ENCODE measurements at places on chromosomes 16 and 17.

DNA sequence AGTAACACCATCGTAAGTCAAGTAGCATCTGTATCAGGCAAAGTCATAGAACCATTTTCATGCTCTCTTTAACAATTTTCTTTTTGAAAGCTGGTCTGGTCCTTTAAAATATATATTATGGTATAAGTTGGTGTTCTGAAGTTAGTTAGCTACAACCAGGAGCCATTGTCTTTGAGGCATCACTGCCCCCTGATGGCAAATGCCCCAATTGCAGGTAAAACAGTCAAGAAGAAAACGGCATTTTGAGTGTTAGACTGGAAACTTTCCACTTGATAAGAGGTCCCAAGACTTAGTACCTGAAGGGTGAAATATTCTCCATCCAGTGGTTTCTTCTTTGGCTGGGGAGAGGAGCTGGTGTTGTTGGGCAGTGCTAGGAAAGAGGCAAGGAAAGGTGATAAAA, 14.1 kb downstream of the TP53 start:
- peak; percentile 83 for DNase-seq

DNA sequence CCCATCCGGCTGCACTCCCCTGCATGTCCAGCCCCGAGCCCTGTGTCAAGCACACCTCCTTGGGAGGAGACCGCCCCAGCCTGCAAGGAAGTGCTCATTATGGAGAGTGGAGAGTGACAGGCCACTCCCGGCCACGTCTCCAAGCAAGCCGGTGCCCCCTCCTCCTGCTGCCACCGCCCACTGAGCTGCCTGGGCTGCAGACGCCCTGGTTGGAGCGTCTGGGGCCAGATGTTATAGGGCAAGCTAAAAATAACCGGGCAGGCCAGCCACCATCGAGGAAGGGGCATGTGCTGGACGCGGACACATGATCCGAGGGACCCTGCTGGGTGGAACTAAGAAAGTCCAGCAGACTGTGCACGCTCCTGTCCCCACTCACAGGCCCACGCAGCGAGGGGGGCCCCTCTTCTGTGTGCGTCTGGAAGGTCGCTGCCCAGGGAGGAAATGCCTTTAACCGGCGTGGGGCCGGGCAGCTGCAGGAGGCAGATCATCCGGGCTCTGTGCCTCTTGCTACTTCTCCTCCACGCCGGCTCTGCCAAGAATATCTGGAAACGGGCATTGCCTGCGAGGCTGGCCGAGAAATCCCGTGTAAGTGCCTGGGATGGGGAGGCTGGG, at the start of gene WFDC1:
Gene WFDC1, plus strand, starts transcription at position 348 of the 612 bp plus-strand sequence. Its CDS starts 94 bp downstream, at position 442.
- DNase-seq: no peak

- no peak for DNase-seq
Observed at GRCh38 chr17:4509401-4509800, 10.7 kb downstream of the SPNS2 start.

DNA sequence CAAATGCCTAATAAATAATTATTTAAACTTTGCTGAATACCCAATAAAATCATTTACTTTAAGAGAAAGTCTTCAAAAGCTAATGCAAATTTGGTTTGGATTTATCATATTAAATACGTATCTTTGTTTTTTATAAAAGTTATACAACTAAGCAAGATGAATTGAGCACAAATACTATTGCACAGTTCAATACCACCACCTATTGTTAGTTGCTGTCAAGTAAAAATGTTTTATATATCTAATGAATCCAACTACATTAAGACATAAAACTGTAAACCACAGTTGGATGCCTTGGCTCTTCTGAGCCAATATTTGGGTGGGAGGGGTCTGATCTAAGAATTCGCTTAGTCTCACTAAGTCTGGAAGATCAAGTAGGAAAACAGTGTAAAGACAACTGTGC, 7.7 kb downstream of the FBXL20 start:
- DNase-seq: no peak

- DNase-seq: peak; percentile 37
Observed at GRCh38 chr17:47286198-47286914, 32.7 kb downstream of the ITGB3 start.

DNA sequence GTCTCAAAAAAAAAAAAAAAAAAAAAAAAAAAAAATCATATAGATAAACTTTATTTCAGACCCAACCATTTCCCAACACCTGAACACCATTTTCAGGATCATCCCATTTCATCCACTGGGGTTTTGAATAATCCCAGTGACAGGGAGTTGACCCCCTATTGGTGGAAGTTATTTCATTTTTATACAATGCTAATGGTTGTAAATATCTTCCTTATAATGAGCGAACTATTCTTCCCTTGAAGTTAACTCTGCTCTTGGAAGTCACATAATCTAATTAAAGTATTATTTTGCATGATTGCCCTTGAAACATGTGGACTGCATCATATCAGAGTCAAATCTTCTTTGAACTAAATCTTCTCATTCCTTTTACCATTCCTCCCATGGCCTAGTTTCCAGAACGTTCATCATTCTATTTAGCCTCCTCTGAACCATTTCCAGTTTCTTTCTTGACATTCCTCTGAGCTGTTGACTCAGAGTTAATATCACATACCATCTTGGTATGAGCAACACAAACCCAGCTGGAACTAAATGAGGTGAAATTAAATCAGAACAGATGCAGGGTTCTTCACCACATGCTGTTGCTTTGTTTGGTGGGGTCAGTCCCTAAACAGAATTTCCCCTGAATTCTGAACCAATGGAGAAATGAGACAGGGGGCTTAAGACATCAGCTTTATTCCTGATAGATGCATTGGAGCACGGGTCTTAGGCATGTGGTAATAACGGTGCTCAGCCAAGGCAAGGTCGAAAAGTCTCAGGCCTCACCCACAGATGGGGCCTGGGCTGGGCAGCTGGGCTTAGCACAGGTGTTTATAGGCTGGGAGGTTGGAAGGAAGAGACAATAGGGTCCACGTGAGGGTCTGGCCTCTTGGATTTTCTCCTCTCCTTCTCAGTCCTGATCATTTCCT, 8.9 kb downstream of the HSD17B2 start:
- DNase-seq: no peak

DNA sequence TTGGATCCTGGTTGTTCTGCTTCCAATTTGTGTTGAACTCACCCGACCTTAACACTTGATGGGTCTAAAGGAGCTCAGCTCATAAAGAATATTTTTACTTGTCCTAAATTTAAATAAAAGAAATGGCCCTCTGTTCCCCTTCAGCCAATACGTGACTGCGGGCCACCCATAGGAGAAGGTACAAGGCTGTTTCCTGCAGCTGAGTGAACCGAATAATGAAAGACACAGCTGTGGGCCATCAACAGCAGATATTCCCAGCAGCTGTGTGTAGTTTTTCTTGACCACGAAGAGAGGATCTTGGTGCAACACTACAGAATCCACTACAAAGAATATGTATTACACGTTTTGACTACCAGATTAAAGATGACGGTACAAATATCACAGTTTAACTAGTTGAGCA, 1431.6 kb downstream of the CDH11 start:
- DNase-seq: no peak

- no peak for DNase-seq
Observed at GRCh38 chr17:80220736-80221215, 549 bp downstream of the SLC26A11 start.

- no peak for DNase-seq
Observed at GRCh38 chr17:3801792-3802191, 804 bp upstream of the ITGAE start.

- no peak for DNase-seq
Observed at GRCh38 chr17:71395901-71396300, 724.9 kb upstream of the SOX9 start.

DNA sequence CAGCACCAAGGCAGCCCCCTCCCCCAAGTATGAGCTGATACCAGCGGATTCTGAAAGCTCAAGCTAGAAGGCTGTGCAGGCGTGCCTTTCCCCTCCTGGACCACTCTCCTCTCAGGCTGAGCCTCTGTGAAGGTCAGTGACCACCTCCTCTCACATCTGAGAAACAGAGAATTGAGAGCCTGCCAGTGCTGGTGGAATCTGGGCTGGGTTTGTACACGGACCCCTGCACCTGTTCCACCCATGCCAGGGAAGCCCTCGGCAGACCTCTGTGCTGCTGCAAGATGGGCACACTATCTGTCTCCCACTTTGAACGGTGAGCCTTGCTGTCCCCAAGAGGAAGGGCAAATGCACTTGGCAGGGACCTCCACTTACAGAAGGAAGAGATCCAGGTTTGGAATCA, 54.7 kb upstream of the SDK2 start:
- no peak for DNase-seq

- DNase-seq: no peak
Observed at GRCh38 chr16:87603684-87604633, 1.7 kb downstream of the JPH3 start.

GRCh38 chr17:18280766-18281371, 20.4 kb downstream of the MIEF2 start:
- DNase-seq: no peak

DNA sequence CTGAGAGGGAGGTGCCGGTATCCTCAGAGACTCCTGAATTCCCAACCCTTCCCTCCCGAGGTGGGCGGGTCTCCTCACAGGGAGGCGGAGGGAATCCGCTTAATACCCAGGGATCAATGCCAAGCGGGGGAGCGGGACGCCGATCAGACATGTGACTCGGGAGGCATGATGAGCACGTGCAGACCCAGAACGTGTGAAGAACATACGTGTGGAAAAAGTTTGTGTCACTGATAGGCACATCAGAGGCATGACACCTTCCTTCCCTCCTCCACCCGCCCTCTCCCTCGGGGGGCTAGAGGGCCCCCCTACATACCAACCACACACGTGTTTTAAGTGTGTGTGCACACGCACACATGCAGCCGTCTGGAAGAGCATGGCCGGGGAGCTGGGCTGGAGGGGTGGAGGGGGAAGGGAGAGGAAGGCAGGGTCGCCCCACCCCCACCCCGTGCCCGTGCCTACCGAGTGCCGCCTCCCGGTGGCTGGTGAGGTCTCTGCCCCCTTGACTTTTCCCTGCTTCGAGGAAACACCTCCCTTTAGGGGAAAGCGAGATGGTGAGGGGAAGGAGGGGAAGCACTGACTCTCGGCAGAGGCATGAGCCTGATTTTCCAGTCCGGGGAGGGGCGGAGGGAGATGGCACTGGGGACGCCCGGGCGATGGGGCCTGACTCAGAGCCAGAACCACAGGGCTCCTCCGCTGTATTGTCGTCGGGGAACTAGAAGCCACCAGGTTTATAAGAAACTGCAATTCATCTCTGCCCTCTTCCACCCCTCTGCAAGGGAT, 12.1 kb upstream of the TBX21 start:
- no peak for DNase-seq

DNA sequence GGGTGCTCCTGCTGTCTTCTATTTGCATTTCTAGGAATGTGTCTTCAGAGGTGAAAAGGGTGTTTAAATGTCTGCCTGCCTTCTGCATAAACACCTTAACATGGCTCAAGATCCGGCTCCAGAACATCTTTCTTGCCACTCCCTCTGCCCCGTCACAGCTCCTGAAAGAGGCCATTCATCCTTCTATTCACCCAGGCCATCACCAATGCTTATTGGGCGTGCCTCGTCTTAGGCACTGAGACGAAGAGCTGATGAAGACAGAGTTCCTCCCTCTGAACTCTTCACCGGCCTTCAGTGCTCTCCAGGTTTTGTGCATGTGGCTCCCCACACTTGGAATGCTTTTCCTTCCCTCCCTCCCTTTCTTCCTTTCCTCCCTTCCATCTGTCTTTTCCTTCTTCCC, 386.7 kb downstream of the UTP18 start:
- no peak for DNase-seq

DNA sequence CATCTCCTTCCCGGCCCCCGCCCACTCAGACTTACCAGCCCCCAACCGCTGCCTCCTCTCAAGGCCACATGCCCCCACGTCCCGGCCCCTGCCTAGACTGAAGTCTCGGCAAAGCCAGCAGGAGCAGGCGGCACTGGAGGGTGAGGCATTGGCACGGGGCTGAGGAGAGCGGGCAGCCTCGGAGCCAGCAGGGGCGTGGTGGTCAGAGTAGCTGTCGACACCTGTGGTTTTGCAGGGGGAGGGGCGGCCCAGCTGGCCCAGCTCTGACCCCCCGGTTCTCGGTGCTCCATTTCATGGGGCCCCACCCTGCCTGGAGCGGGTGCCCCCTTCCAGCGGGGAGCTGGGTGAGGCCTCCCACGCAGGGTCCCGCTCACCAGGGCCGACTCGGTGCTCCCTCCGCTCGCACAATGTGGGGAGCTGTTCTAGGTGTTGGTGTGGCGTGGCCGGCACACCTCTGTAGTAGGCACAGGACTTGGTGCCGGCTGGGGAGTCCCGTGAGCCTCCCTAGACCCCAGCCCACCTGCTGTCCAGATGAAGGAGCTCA, 4.7 kb downstream of the CDH15 start:
- no peak for DNase-seq

GRCh38 chr16:81715358-81716196, 63.5 kb upstream of the PLCG2 start:
- no peak for DNase-seq

GRCh38 chr17:78144736-78145641, 1.2 kb upstream of the C17orf99 start:
- no peak for DNase-seq

DNA sequence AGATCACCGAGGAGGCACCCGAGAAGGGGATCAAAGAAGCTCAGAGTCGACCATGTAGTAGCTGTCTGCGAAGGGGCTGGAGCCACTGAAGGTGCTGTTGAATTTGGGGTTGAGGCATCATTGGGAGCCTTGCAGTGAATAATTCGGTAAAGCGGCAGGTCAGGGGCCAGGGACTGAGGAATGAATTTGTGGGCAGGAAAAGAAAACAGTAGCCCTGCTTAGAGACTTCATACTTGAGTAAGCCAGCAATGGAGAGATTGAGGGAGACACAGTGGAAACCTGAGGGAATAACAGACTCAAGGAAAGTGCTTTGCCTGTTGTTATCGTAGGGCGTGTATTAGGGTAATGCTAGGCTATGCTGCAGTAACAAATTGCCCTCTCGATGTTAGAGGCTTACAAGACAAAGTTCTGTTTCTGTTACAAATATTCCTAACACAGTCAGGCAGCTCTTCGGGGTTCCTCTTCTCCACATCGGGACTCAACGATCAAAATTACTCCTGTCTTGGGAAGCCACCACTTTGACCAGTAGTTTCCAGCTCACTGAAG, 13.4 kb upstream of the HERPUD1 start:
- DNase-seq: no peak

DNA sequence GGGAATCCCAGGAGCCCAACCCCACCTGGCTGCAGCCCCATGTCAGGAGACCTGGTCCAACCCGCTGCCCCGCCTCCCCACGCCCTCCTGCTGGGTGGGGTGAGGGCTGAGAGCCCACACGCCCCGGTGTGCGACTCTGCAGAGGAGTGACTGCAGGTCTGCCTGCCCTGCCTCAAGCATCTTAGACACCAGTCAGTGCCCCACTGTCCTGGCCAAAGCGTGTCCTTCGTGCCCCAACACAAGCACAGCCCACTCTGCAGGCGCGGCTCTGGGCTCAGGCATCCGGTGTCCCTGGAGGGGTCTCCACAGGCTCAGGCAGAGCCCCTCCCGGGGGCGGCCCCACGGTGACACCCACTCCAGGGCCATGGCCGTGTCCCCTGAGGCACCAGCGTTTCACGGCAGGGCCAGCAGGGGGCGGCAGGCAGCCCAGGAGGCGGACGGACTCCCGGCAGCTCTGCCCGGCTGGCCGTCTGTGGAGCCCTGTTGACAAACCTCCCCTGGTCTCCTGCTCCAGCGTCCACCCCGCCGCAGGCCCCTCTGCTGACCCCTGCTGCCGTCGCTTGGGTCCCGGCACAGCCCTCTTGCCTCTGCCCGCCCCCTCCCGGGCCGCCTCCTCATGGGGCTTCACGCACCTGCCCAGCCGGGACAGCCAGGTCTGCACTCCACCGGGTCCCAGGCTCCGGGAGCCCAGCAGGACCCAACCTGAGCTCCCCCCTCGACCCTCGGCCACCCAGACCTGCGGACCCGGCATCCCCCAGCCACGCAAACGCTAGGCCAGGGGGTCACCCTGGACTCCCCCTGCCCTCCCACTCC, 8.6 kb upstream of the UBE2I start:
- peak; percentile 63 for DNase-seq
